Osteoblast (primary cell): ENCODE measurements at places on chromosomes 11 and 22.

GRCh38 chr22:28424427-28425080 lies 255.1 kb downstream of the TTC28 start:
- no peak for DNase-seq

- peak; percentile 50 for DNase-seq
These were observed 75.6 kb upstream of the MYOD1 start for GRCh38 chr11:17643506-17644405.

DNA sequence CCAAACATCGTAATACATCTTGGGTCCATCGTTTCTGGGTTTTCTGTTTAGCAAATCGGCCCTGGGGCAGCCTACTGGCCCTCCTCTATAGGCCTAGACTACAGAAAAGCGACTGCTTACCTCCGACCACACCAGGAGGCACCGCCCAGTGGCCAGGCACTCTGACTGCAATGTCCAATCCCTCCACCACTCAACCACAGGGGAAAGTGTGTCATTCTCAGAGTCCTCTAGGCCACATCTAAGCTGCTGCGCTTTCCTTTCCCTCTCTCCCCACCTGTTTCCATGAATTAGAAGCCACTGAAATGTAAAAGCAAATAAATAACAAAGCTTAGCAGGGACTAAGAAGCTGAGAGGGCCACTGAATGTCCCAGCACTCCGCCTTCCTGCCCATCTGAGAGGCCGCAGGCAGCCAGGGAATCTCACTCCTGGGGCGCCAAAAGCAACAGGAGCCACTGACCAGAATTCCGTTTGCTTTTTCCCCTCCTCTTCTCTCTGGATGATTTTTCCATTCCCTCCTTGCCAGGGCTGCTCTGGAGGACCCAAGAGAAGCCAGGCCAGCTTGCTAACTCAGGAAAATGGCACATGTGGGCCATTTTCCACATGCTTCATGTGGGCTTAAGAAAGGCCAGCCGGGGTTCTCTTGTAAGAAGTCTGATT lies 50.1 kb upstream of the FLI1 start:
- no peak for DNase-seq

DNA sequence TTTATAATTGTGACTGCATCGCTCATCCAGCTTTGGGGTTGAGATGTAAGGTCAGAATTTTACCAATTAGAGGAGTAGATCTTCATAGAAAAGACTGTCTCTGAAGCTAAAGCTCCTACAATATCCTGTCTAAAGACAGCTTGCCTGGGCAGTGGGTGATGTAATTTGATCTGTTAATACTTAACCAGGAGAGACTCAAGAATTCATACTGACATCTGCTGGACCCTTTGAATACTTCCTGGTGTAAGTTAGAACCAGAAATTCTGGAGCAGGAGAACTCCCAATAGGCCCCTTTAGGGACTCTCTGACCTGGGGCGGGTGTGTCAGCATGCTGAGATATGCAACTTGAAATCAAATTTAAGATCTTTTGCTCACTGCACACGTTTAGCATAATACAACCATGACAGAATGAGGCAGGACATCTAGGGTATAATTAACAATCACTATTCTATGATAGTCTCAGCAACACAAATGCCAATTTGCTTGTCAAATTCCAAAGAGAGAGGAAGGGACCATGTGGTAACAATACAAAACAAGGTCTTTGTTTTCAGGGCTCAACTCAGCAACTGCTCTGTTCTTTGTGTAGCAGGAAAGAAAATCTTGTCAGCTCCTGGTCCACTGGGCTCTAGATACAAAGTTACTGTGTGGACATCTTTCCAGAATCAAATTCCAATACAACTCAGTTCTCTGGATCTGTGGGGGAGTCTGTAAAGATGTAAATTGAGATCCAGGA lies 143.9 kb downstream of the INSC start:
- peak; percentile 69 for DNase-seq
